ENCODE measurements at places on chromosomes 16 and 17. TPM values are rescaled to one million over a fixed set of nuclear protein-coding genes. Genes with fewer than 3 reads are reported as not detected.
A peak's percentile ranks its signal among the peaks of the same experiment; 100 is the strongest.

DNA sequence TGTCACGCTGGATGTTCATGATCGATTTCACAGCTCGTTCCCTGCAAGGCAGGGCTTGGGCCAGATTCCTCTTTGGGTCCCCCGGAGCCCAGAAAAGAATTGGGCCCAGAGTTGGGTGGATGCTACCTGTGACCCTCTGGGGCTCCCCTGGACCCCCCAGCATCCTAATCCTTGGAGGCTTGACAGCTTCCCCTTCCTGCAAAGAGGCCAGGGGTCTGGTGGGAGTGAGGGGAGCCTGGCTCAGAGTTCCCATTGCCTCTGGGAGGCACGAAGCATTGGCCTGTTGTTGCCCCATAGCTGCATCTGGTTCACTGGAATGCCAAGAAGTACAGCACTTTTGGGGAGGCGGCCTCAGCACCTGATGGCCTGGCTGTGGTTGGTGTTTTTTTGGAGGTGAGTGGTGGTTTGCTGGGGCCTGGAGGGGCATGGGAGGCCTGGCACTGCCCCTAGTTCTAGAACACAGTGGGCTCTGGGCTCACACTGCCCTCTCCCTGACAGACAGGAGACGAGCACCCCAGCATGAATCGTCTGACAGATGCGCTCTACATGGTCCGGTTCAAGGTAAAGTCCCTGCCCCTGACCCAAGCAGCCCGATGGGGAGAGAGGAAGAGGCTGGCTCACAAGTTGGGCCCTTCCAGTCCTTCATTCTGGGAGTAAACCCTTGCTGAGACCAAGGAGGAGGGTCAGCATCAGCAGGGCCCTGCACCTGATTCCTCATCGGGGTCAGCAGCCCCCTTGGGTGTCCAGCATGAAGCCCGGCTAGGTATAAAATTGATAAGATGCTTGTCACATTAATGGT, 7.2 kb downstream of the CA7 start:
- DNase-seq: no peak

GRCh38 chr16:19432429-19432828, 14.7 kb downstream of the TMC5 start:
- peak; percentile 3 for DNase-seq

DNA sequence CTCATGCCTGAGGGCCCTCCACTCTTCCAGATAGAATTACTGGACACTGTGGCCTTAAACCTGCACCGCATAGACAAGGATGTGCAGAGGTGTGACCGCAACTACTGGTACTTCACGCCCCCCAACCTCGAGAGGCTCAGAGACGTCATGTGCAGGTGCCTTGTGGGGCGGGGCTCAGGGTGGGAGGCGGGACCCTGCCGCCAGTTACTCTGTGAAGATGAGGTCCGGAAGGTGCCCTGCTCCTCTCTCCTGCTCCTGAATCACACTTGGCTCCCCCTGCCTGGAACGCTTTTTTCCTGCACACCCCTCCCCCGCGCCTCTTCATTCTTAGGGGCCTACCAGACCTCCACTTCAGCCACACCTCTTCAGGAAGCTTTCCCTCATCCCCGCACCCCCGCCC, 24.8 kb downstream of the MNT start:
- DNase-seq: no peak

DNA sequence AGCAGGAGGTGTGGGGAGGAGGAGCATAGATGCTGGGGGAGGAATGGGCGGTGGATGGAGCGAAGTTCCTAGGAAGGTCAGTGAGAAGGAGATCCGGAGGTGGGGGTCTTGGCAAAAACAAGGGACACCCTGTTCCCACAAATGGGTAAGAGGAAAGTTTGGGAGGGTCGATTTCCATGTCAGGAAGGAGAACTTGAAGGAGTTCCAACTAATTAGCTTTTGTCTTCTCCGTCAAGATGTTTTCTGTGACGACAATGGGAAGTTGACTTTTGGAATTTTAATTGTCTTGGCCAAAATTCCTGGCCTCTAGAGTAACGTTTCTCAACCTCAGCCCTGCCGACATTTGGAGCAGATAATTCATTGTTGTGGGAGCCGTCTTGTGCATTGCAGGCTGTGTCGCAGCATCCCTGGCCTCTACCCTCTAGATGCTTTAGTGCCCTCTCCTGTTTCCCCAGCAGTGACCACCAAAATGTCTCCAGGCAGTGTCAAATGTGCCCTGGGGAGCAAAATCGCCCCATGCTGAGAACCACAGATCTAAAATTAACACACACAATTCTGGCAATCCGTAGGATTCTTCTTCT, 97.1 kb downstream of the PITPNC1 start:
- no peak for DNase-seq

- DNase-seq: no peak
Observed at GRCh38 chr16:2821487-2822157, 4.6 kb downstream of the PRSS21 start.

GRCh38 chr16:54447576-54448440, 161.2 kb upstream of the IRX3 start:
- no peak for DNase-seq

DNA sequence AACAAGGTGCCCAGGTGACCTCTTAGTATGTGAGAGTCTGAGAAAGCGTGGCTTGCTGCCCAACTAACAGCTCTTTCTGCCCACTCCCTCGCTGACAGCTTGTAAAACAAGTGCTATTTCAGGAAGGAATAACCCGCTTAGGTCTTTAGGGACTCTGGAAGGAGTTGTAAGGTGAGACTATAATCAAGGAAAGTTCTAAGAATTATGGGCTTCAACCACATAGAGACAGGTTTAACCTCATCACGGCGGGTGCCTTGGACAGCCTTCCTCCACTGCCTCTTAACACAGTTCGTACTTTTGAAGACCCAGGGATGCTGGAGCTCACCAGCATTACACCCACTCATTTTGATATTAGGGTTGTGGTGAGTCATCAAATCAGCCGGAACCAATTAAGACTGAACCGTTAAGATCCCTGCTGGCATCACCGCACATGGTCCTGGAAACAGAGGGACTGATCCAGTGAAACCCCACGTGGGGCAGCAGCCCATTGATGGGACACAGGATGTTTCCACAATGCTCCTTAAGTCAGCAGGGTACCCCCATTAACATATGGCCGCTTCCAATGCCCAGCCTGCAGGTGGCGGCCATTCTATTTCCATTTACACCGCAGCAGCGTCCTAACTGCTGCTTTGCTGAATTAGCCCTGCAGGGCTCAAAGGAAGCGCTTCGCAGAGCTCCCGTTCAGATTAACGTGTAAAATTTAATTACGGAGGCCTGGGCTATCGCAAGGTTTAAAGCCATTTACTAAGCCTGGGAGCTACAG, 176.6 kb upstream of the SDK2 start:
- no peak for DNase-seq

- no peak for DNase-seq
Observed at GRCh38 chr16:57507136-57508034, 21.1 kb upstream of the DOK4 start.

- DNase-seq: no peak
Observed at GRCh38 chr17:43384476-43384862, 14.3 kb upstream of the ARL4D start.

GRCh38 chr16:81830845-81831540, 51.9 kb downstream of the PLCG2 start:
- no peak for DNase-seq

DNA sequence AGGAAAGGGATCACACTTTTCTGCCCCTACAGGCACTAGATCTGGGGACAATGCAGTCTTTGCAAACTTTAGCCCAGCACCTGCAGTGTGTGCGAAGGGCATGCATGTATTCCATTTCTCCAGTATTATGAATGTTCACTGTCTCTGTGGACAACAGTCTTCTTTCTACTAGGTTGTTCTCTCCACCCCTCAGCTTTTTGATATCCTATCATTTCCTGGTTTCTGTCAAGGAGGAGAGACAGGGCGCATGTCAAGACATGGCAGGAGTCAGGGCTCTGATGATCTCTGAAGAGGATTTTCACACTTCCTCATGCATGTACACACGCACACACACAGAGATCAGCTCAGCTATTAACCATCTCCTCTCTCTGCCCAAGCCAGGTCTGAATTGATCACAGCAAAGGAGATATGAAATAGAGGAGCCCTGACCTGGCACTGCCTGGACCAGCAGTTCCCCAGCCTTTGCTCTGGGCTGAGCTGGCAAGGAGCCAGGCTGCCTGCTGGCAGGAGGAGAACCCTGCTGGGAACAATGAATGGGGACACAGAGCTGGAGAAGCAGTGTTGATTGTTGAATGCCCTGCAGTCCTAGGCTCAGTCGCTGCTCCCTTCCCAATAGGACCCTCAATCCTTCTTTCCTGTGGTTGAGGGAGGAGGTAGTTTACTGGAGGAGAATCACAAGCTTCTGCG, 2.6 kb downstream of the GPR179 start:
- no peak for DNase-seq

DNA sequence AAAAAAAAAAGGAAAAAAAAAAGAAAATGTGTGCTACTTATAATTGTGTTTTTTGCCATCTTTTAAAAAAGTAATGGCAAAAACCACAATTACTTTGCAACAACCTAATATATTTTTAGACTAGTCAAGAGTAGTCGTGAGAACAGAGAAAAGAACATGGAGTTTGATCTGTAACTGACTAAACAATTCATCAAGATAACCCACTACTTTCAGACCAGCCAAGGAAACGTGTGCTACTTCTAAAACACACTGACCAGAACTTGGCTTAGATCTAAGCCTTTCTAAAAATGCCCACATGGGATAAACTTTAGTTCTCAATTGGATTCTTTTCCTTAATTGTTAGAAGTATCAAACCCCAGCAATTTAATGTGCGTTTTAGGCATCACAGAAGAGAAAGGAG, 616 bp downstream of the PECAM1 start:
- no peak for DNase-seq

HSF5 gene
- total RNA-seq: 0.10 TPM

SYCE1L gene
- total RNA-seq: 2.5 TPM

CCL4L2 gene
- not detected for total RNA-seq

GP1BA gene
- 1.3 TPM for total RNA-seq

Measured in endothelial cell (in vitro differentiated cells).